ENCODE measurements at places on chromosomes 6 and 20. TPM values are rescaled to one million over a fixed set of nuclear protein-coding genes. Genes with fewer than 3 reads are reported as not detected.

The DNMT3B gene
- 13.9 TPM for total RNA-seq

The HLA-DPA1 gene
- total RNA-seq = not detected

The LGSN gene
- total RNA-seq = 0.53 TPM

The MUC22 gene
- not detected for total RNA-seq

The ECT2L gene
- total RNA-seq = not detected

The USP49 gene
- 2.9 TPM for total RNA-seq

The THBD gene
- total RNA-seq = not detected

The NRN1 gene
- not detected for total RNA-seq

The HDAC2 gene
- 99.6 TPM for total RNA-seq

The ENPP3 gene
- total RNA-seq = 23.9 TPM

- no peak for DNase-seq
Observed at GRCh38 chr6:7922596-7922995, 12.0 kb upstream of the TXNDC5 start.

- no peak for DNase-seq
Observed at GRCh38 chr6:25612666-25613065, 39.3 kb upstream of the SCGN start.

- DNase-seq = peak; percentile 60
Observed at GRCh38 chr20:62411479-62412193, 4.6 kb upstream of the CABLES2 start.

GRCh38 chr6:130050230-130050629 lies 31.8 kb downstream of the L3MBTL3 start:
- no peak for DNase-seq

GRCh38 chr20:23079016-23079351 lies 7.1 kb downstream of the CD93 start:
- peak; percentile 16 for DNase-seq

DNA sequence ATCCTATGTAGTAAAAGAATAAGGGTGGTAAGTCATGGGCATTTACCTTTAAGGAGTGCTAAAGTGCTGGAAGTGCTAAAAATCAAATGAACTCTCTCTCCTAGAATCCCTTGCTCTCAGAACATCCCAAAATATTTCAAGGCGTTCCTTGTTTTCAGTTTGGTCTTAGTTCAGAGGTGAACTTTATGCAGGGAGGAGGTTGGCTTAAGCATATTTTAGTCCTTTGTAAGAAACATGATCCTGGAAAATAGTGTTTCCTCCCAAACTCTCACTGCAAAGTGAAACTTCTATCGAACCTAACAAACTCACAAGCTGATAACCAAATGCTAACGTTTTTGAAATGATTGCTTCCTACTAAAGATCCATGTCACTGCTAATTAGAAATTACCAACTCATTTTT lies 231.4 kb downstream of the FOXC1 start:
- no peak for DNase-seq

- DNase-seq = no peak
Observed at GRCh38 chr6:108051481-108051880, 23.1 kb downstream of the OSTM1 start.

DNA sequence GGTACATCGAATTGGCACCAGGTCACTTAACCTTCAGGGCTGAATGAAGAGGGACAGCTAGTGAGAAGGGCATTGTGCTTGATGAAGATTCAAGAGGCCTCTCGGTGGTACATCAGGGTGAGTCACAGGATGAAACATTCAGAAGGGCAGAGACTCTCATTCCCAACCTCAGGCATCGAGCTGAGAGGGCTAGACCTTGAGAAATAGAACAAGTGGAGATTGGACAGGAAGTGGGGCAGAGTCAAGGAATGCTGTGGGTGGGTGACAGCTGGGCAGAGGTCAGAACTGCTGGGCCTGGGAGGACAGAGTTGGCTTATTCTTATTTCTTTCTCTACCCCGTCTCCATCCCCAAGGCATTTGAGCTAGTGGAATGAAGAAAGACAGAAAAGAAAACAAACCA lies 126.0 kb downstream of the SCML4 start:
- no peak for DNase-seq

DNA sequence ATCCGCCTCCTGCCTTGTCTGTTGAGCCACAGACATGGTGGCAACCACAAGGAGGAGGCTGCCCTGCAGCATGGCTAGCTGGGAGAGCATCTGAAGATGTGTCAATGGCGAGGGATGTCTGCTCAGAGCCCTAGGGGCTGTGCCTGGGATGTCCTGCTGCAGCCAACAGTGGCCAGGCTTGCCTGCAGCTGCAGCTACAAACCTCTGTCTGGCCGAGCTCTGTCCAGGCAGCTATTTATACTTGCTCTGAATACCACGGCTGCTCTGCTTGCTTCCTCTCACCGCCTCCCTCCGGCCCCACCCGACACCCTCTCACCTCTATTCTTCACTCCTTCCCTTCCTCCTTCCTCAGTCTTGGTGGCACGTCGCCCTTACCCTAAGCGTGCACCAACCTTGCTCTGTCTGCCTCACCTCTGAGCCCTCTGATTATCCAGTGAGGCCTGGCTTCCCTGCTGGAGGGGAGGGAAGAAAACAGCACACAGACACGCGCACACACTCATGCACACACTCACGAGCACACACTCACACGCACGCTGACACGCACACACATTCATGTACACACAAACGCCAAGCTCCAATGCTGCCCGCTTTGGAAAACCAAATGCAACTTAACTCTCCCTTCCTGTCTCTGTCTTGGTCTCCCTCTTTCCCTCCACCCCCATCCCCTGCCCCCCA lies at the start of gene ANGPT4:
Gene ANGPT4, minus strand, starts transcription at position 210 of the 675 bp plus-strand sequence. Its CDS starts 120 bp downstream, at position 90.
- DNase-seq = no peak

DNA sequence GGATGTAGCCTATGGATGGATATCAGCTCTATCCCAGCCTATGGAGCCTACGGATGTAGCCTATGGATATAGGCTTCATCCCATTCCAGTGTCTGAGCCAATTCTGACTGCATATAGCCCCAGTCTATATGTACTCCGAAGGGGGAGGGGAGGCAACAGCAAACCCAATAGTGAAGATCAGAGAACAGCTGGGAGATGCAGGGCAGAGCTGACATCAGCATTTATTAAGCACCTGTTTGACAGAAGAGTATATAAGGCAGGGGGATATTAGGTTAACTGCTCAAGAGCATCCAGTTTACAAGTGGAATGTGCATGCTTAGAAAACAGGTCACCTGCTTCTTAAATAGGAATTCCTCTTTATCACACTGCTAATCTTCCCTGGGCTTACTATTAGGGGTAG lies 85.2 kb downstream of the TNFAIP3 start:
- no peak for DNase-seq

- no peak for DNase-seq
Observed at GRCh38 chr20:51659491-51660050, 108.6 kb downstream of the ATP9A start.

GRCh38 chr20:39270837-39271604 lies 308.9 kb downstream of the DHX35 start:
- DNase-seq = no peak

DNA sequence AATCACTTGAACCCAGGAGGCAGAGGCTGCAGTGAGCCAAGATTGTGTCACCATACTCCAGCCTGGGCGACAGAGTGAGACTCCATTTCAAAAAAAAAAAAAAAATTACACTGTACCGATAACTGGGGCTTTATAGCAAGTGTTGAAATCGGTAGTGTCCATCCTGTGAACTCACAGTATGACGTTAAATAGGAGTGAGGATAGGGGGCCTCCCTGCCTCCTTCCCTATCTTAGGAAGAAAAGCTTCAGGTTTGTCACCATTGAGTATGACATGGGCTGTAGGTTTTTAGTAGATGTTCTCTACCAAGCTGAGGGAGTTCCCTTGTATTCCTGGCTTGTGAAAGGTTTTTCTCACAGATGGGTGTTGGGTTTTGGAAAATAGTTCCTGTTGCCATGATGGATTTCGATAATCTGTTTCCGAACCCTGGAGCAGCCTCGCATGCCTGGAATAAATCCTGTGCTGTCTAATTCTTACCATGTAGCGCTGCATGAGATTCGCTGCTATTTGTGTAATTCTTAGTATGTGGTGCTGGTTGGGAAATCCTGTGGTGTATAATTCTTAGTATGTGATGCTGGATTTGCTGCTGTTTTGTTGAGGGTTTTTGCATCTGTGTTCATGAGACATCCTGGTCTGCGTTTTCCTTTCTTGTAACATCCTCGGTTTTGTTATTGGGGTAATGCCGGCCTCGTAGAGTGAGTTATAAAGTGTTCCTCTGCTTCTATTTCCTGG lies 23.6 kb downstream of the NTSR1 start:
- DNase-seq = no peak

DNA sequence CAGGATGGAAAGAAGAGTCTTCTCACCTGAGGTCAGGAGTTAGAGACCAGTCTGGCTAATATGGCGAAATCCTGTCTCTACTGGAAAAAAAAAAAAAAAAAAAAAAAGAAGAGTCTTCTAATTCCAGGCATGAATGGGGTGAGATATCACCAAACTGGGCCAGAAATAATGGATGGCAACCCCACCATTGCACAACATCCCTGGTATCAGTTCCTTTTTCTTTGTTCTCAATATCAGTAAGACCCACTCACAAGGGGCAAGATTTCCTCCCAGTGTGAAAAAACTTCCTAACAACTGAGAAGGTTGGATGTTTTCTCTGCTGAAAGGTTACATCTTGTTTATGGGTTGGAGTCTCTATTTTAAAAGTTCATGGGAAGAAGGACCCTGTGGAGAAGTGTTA lies 23.6 kb upstream of the NR2E1 start:
- DNase-seq = no peak

GRCh38 chr6:130394246-130394645 lies 28.4 kb downstream of the TMEM200A start:
- no peak for DNase-seq

- DNase-seq = peak; percentile 75
Observed at GRCh38 chr6:40912158-40912946, 126.7 kb downstream of the UNC5CL start.

GRCh38 chr6:24974182-24975171 lies 38.7 kb upstream of the RIPOR2 start:
- DNase-seq = no peak

- DNase-seq = no peak
Observed at GRCh38 chr6:162899148-162899547, 171.4 kb downstream of the PACRG start.

DNA sequence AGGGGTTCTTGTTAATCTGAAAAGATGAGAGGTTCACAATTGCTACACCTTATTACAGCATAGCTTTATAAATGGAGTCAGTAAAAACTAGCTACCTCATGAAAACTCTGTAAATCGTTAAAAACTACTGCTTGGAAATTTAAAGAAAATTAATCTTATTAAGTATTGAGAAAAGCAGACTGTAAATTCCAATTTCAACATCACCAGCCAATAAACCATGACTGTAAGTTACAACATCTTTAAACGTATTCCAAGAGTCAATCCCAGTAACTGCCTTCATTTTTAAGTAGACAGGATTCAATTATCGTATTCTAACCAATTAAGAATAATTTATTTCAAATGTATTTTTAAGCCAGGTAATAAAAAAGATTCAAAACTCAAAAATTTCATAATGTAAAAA lies 70.3 kb downstream of the ATG5 start:
- no peak for DNase-seq

DNA sequence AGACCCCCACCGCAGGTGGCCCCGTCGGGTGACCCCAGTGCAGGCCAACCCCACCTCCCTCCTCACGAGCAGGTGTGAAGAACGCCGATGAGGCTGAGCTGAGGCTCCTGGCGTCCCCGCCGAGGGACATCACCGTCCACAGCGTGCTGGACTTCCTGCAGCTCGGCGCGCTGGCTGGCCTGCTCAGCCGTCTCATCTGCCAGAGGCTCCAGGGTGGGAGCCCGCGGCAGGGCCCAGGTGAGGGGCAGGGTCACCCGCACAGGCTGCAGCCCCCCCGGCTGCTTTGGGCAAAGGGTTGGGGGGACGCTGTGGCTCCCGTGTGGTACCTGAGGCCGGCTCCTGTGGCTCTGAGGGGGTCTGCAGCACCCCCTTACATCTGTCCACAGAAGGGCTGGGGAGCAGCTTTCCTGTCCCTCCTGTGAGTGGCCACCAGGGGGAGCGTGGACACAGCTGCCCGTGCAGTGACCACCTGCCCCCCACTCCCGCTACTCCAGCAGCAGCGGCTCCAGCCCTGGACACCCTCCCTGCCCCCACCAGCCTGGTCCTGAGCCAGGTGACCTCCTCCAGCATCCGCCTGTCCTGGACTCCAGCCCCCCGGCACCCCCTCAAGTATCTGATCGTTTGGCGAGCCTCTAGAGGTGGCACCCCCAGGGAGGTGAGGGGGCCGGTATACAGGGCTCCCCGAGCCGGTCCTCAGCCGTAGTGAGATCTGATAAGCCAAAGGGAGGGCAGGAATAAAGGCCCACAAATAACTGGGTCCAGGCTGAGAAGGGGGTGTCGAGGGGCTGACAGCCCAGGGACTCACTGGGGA lies 16.5 kb downstream of the COL20A1 start:
- DNase-seq = peak; percentile 41

Measured in HepG2 (cell line).